ENCODE measurements at places on chromosomes 2 and 18.

DNA sequence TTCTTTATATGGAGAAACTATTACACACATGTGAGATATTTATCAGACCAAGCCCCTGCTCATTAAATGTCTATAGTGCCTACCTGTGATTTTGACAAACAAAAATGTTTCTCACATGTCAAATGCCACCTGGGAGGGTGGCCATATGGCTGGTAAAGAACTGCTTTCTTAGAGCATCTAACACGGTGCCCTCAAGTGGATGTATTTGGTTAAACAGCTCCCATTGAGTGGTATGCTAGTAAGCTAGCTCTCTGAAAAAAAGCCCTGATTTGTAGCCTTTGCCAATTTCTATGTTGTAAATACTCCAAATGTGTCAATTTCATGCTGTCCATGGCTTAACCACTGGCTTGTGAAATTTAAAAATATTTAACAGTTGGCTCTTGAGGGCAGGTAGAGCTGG is 94.6 kb downstream of the PMAIP1 start:
- no peak overlapping the region for H3K27ac ChIP-seq
- no peaks in the 10 kb centered on the region for H3K4me1 ChIP-seq
- H3K36me3 ChIP-seq, result no peaks in the 10 kb centered on the region
- no peak overlapping the region for H3K4me3 ChIP-seq
- H3K27me3 ChIP-seq, result no peaks in the 10 kb centered on the region

DNA sequence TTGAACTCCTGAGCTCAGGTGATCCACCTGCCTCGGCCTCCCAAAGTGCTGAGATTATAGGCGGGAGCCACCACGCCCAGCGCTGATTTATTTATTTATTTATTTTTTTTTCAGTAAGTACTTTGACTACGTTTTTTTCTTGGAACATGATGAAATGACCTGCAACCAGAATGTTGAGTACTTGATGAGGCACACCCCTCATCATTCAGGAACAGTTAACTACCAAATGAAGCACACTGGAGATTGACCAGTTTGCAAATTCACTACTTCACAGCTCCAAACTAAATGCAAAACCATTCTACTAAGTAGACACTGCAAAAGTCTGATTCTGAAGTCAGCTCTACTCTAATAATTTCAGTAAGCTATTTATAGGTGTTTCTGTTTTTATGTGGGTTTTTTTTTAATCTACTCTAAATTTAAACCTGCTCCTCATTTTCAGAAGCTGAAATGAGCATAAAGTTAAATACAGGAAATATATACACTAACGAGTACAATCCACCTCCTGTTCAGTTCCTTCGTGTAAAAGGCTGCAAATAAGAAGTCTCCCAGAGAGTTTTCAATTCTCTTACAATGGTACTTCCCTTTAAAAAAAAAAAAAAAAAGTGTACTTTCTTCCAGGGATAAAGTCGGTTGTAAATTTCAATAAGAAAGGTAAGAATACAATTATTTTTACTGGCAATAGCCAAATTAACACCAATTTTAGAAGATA is 1.4 kb downstream of the GFPT1 start:
- H3K27me3 ChIP-seq, result no peaks in the 10 kb centered on the region
- H3K4me1 ChIP-seq, result peaks cover 57% of the 10 kb centered on the region
- peaks cover 8% of the 10 kb centered on the region for H3K36me3 ChIP-seq
- DNase-seq, result peak; percentile 38

GRCh38 chr2:70070542-70071268 is 16.6 kb upstream of the PCBP1 start:
- H3K36me3 ChIP-seq, result peaks cover 5% of the 10 kb centered on the region
- H3K4me1 ChIP-seq, result no peaks in the 10 kb centered on the region
- H3K4me3 ChIP-seq, result no peak overlapping the region
- H3K27me3 ChIP-seq, result no peaks in the 10 kb centered on the region

GRCh38 chr2:44686561-44686960 is 254.9 kb upstream of the SIX3 start:
- no peak overlapping the region for H3K4me3 ChIP-seq
- H3K27me3 ChIP-seq, result no peaks in the 10 kb centered on the region
- no peak overlapping the region for H3K27ac ChIP-seq
- H3K4me1 ChIP-seq, result peaks cover 7% of the 10 kb centered on the region
- H3K36me3 ChIP-seq, result no peaks in the 10 kb centered on the region

- H3K27me3 ChIP-seq, result no peaks in the 10 kb centered on the region
- H3K27ac ChIP-seq, result no peak overlapping the region
- DNase-seq, result no peak
- H3K36me3 ChIP-seq, result no peaks in the 10 kb centered on the region
- H3K4me3 ChIP-seq, result no peak overlapping the region
Measured at GRCh38 chr2:221096706-221097567, 475.2 kb downstream of the EPHA4 start.

GRCh38 chr2:72579591-72580180 is 246.1 kb downstream of the EXOC6B start:
- peak; percentile 58 for DNase-seq
- H3K36me3 ChIP-seq, result no peaks in the 10 kb centered on the region
- H3K27me3 ChIP-seq, result no peaks in the 10 kb centered on the region
- peaks cover 9% of the 10 kb centered on the region for H3K4me1 ChIP-seq
- no peak overlapping the region for H3K27ac ChIP-seq
- H3K4me3 ChIP-seq, result no peak overlapping the region

- peak overlapping the region; percentile 82 for H3K4me3 ChIP-seq
- H3K27me3 ChIP-seq, result no peaks in the 10 kb centered on the region
- no peak overlapping the region for H3K27ac ChIP-seq
- peaks cover 29% of the 10 kb centered on the region for H3K4me1 ChIP-seq
- H3K36me3 ChIP-seq, result peaks cover 41% of the 10 kb centered on the region
- DNase-seq, result no peak
Measured at GRCh38 chr2:96867756-96868554, 1.9 kb downstream of the SEMA4C start.

DNA sequence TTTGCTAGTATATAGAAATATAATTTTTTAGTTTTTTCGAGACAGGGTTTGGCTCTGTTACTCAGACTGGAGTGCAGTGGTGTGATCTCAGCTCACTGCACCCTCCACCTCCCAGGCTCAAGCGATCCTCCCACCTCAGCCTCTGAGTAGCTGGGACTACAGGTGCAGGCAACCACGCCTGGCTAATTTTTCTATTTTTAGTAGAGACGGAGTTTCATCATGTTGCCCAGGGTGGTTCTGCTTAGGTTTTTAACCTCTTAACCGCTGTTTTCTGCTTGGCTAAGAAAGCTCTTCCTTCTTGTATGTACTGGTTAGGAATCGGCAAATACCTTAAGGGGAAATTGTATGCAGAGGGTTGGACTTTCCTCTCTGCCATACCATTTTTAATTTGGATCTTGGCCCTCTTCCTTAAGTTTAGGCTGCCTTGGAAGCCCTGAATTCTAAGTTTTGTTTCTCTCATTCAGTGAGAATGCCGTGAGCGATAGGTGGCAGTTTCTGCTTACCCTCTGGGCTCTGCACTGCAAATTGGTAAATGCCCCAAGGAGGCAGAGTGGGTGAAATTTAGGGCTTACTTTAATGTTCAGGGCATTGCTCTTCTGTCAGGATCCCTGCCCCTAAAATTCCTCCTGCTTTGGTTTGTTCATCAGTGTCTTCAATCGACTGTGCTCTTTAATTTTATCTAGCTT is 32.3 kb downstream of the EML6 start:
- H3K36me3 ChIP-seq, result no peaks in the 10 kb centered on the region
- H3K27me3 ChIP-seq, result no peaks in the 10 kb centered on the region

- H3K27me3 ChIP-seq, result no peaks in the 10 kb centered on the region
- DNase-seq, result no peak
- no peaks in the 10 kb centered on the region for H3K36me3 ChIP-seq
- peaks cover 15% of the 10 kb centered on the region for H3K4me1 ChIP-seq
- H3K27ac ChIP-seq, result peak overlapping the region; percentile 41
- no peak overlapping the region for H3K4me3 ChIP-seq
Measured at GRCh38 chr2:152446213-152446612, 111.2 kb downstream of the FMNL2 start.

DNA sequence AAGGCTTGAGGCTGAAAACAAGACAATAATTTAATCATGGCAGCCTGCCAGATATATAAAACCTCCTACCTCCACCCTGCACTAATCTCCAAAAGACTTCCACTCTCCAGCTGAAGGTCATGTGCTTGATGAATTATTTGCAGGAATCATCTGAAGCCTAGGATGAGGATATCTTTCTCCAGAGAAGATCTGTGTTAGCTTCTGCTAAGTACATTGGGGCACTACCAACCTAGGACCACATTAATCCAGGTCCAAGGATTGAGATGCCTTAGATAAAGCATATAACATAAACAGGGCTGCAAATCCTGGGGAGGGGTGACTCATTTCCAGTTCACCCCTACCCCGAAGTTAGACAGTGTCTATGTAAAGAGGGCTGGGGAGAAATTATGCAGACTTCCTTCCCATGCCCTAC is 80.5 kb upstream of the FRZB start:
- no peak for DNase-seq
- peaks cover 54% of the 10 kb centered on the region for H3K36me3 ChIP-seq
- H3K4me1 ChIP-seq, result peaks cover 11% of the 10 kb centered on the region
- H3K27ac ChIP-seq, result 0 out of 2 replicates have a peak overlapping the region, but pooled peaks have one; percentile 1
- no peaks in the 10 kb centered on the region for H3K27me3 ChIP-seq

DNA sequence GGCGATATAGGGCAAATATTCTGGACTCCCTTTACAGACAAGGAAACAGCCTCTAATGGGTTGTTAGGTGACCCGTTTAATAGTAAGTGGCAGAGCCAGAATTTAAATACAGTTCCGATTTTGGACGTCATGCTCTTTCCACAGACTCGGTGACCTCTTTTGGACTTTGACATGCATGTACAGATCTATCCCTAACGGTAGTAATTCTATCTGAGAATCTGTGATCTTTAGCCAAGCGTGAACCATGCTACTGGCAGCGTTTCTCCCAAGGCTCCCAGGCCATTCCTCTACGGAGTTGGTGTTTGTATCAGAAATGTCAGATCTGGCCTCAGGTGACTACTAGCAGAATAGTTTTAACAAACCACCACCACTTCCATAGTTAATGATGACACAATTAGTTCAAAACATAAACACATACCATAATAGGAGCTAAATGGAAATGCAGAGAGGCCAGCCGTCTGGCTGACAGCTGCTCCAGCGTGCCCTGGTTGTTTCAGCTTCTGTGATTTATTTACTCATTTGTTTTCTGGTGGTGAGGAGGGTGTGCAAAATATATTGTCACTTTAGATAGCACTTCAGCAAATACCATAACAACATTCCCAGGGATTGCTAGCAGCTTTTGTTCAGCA is 304.6 kb upstream of the LYPD1 start:
- H3K36me3 ChIP-seq, result no peaks in the 10 kb centered on the region
- H3K27me3 ChIP-seq, result no peaks in the 10 kb centered on the region
- DNase-seq, result no peak
- H3K27ac ChIP-seq, result no peak overlapping the region
- peaks cover 7% of the 10 kb centered on the region for H3K4me1 ChIP-seq

GRCh38 chr2:46818141-46818621 is 97.4 kb downstream of the MCFD2 start:
- H3K27me3 ChIP-seq, result no peaks in the 10 kb centered on the region
- no peak overlapping the region for H3K4me3 ChIP-seq
- H3K36me3 ChIP-seq, result no peaks in the 10 kb centered on the region
- H3K27ac ChIP-seq, result no peak overlapping the region
- H3K4me1 ChIP-seq, result no peaks in the 10 kb centered on the region

DNA sequence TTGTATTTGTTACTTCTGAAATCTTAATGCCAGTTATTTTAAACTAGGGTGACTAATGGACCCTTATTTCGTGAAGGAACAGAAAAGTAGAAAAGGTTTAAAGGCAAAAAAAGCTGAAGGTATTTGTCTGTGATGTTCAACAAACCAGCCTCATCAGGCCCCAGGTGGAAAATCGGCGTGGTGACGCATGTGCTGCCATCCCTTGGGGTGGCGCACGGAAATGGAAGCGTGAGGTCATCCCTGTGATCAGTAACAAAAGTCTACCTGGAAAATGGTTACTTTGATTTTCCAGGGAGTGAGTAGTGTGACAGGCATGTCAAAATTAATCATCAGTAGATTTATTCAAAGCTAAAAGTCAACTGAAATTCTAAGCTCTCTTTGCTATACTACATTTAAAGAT is 313.2 kb downstream of the GBX2 start:
- H3K27me3 ChIP-seq, result no peaks in the 10 kb centered on the region
- H3K36me3 ChIP-seq, result no peaks in the 10 kb centered on the region
- H3K27ac ChIP-seq, result no peak overlapping the region
- H3K4me1 ChIP-seq, result no peaks in the 10 kb centered on the region

- H3K27ac ChIP-seq, result no peak overlapping the region
- no peaks in the 10 kb centered on the region for H3K36me3 ChIP-seq
- no peaks in the 10 kb centered on the region for H3K4me1 ChIP-seq
- H3K27me3 ChIP-seq, result no peaks in the 10 kb centered on the region
- no peak overlapping the region for H3K4me3 ChIP-seq
Measured at GRCh38 chr2:202066875-202067274, 6.2 kb upstream of the KIAA2012 start.

DNA sequence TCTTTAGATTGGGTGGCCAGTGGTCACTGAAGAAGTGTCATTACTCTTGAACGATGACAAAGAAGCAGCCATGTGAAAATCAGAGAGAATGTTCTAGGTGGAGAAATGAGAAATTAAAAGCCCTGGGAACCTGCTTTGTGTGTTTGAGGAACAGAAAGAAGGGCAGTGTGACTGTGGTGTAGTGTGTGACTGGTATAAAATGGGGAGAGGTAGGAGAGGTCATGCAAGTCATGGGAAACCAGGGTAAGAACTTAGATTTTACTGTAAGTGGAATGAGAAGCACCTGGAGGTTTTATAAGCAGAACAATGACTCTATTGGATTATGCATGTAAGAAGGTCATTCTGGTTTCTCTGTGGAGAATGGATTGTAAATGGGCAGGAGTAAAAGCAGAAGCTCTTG is 12.2 kb downstream of the ICOS start:
- no peak overlapping the region for H3K4me3 ChIP-seq
- no peaks in the 10 kb centered on the region for H3K27me3 ChIP-seq
- H3K4me1 ChIP-seq, result no peaks in the 10 kb centered on the region
- no peaks in the 10 kb centered on the region for H3K36me3 ChIP-seq

DNA sequence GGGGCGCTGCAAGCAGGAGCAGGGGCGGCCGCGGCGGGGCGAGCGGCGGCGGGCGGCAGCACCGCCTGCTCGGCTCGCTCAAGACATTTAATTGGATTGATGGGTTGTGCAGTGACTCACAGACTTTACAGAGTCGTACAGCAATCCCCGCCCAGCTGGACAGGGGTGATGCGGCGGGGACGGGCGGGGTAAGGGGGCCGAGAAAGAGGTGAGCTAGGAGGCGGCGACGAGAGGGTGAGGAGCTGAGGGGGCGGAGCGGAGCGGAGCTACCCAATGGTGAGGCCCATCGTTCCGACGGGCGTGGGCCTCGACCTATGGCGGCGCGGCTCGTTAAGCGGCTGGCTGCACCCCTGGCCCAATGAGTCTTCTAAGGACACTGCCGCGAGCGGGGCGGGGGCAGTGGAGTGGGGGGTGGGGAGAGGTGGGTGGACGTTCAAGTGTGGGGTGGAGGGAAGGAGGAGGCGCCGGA is 97.1 kb upstream of the SERTAD2 start:
- H3K36me3 ChIP-seq, result no peaks in the 10 kb centered on the region
- H3K4me1 ChIP-seq, result peaks cover 38% of the 10 kb centered on the region
- DNase-seq, result peak; percentile 98

- peaks cover 17% of the 10 kb centered on the region for H3K36me3 ChIP-seq
- no peaks in the 10 kb centered on the region for H3K27me3 ChIP-seq
- H3K4me1 ChIP-seq, result peaks cover 7% of the 10 kb centered on the region
Measured at GRCh38 chr2:179233083-179233490, 31.5 kb downstream of the SESTD1 start.

GRCh38 chr2:113156278-113157117 is 17.3 kb upstream of the PSD4 start:
- no peaks in the 10 kb centered on the region for H3K27me3 ChIP-seq
- H3K36me3 ChIP-seq, result no peaks in the 10 kb centered on the region
- peak overlapping the region; percentile 21 for H3K27ac ChIP-seq
- peak overlapping the region; percentile 47 for H3K4me3 ChIP-seq
- DNase-seq, result no peak

Measured in PC-9 (cell line).